Femur (tissue), 1 donor: ENCODE measurements at places on chromosomes 16 and 17.

DNA sequence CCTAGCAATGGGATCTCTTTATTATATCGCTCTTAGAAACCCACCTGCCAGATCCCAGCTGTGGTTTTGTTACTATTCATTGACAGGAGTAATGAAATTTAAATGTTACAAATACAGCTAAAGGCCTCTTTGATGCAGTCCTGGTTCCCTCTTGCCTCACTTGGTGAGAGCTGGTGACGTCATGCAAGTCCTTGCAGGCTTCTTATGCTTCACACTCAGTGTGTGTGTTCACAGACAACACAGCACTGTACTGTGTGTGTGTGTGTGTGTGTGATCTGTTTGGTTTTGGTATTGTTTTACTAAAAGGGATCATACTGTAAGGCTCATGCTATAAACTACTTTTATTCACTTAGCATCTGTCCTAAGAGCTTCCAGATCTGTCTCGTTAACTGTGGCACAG, 75.0 kb downstream of the USP22 start:
- no peak for DNase-seq

DNA sequence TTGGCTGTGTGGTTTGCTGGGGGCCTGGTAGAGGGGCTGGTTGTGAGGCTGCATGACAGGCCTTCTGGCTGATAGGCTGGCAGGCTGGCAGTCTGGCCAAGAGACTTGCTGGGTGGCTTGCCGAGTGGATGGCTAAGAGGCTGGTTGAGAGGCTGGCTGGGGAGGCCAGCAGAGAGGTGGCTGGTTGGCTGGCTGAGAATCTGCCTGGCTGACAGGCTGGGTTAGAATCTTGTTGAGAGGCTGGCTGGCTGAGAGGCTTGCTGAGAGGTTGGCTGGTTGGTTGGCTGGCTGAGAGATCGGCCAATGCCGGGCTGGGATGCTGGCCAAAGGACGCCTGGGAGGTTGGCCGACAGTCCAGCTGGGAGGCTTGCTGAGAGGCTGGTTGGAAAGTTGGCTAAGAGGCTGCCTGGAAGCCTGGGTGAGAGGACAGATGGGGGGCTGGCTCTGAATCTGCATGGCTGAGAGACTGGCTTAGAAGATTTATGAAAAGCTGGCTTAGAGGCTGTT, 35.9 kb upstream of the ACSM2B start:
- DNase-seq, result peak; percentile 71

DNA sequence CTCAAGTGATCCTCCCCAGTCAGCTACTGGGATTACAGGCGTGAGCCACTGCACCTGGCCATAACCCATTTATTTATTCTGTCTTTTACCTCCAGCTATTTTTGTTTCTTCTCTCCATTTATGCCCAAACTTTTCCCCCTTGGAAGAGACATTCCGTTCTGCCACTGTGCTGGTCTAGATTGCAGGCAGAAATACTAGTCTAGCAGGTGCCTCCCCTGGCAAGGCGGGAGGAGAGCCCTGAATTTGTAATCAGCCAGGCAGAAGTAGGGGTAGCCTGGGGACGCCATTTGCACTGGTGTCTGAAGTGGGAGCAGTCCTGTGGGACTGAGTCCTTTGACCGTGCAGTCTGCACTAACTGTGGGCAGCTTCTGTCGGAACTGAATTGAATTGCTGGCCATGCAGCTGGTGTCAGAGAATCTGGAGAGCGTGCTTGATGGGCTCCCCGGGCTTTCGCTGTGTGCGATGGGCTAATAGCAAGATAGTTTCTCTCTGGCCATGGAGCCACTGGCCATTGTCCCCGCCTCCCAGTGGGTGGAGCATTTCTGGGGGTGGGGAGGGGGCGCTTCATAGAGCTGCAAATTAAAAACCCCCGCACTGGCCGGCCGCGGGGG, 31.5 kb upstream of the LITAF start:
- DNase-seq, result no peak

- no peak for DNase-seq
These were observed 153.2 kb downstream of the IRF8 start for GRCh38 chr16:86052115-86052670.

GRCh38 chr16:11689031-11689840, 21.0 kb downstream of the SNN start:
- no peak for DNase-seq

- no peak for DNase-seq
These were observed 214.9 kb upstream of the MON1B start for GRCh38 chr16:76976101-76976500.

GRCh38 chr16:77610496-77610895, 111.8 kb upstream of the NUDT7 start:
- no peak for DNase-seq

DNA sequence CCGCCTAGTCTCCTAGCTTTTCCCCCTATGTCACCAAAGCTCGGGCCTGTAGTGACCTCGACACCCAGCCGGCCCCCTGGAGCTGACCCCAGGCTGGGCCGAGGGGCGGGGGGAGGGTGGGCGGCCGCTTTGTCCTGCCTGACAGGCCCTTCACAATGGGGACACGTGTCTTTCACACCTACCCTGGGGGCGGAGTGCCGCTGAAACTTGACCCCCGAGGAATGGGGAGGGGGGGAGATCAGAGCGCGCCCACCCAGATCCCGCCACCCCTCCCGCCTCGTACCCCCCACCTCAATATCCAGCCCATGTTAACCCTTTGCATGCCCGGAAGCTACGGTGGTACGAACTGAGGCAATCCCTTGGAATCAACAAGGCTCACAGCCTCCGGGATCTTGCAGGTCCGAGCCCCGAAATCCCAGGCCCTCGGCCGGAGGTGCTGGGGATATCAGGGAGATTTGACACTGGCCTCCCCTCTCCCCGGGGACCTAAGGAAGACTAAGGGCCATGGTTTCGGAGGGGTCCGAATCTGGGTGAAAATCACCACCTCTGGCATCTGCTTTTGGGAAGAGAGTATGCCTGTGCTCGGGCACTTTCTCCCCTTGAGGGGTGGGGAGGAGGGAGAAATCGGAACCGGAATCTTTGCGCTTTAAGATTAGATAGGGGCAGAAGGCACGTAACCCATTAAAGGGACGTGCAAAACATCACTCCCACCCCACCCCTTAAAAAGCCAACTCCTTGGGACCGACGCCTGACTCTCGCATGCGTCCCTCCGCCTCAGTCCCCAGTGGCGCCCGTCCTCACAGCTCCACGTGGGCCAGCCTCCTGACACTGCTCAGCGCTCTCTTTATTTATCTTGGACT, 2.6 kb downstream of the NOG start:
- no peak for DNase-seq

DNA sequence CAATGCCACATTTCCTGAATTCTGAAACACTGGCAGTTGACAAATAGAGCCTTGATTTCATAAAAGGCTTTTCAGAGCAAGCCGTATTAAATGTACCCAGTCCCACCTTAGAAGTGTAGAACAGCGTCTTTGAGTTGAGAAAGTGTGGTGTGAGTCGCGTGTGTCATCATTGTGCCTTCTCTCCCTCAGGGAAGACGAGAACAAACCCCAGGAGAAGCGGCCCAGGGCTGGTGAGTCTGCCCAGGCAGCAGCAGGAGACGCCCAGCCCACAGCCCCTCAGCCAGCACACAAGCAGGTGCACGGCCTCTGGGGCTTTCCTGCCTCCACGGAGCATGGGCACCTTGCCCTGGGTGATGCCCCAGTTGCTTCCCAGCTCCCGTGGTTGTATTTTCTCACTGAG, 34.0 kb downstream of the CIBAR2 start:
- DNase-seq, result no peak

- DNase-seq, result no peak
These were observed 6.0 kb downstream of the SCN4A start for GRCh38 chr17:63966646-63967264.

DNA sequence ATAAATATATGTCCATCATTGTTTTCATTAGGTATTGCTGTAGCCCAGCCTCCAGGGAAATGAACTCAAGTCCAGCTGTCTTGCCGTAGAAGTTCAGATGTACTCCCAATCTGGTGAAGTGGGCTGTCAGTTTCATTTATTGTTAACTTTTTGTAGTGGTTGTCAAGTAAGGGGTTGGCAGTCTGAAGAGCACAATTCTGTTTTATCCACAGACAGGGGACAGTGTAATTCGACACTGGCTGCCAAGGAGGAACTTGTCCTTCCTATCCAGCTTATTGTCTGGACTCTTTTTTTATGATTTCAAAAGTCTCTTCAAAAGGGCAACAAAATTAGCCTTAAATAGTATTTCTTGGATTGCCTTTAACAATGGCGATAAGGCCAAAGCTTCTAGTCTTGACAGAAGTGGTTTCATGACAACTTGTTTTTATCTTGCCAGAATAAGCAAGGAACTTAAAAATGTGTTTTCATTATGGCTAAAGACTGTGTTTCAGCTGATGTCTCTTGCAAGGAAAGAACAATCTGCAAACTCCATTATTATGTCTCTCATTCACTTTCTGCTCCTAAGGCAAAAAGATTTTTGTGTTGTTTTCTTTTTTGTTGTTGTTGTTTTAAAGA, 73.9 kb upstream of the TANC2 start:
- DNase-seq, result no peak

DNA sequence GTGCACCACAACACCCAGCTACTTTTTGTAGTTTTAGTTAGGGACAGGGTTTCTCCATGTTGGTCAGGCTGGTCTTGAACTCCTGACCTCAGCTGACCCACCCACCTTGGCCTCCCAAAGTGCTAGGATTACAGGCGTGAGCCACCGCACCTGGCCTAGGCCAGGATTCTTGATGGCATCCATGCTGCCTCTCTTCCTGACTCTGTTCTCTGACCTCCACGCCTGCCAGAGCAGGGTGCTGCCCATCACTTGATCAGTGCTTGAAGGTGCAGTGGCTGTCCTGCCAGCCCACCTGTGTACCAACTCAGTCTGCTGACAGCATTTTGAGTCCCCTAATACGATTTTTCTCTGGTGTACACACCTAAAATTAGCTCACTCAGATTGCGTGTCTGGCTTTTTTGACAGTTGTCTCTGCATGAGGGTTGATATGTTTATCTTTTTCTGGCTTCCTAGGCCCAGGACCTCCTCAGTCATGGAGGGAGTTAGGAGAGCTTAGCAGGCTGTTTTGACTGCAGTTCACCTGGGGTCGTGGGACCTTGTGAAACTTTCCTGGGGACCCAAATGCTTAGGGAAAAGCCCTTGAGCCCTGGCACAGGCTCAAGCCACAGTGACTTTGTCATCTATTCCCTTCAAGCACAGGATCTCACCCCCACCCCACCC, 5.9 kb downstream of the HAS3 start:
- peak; percentile 8 for DNase-seq

- no peak for DNase-seq
These were observed 80.9 kb upstream of the C17orf78 start for GRCh38 chr17:37294888-37295287.

DNA sequence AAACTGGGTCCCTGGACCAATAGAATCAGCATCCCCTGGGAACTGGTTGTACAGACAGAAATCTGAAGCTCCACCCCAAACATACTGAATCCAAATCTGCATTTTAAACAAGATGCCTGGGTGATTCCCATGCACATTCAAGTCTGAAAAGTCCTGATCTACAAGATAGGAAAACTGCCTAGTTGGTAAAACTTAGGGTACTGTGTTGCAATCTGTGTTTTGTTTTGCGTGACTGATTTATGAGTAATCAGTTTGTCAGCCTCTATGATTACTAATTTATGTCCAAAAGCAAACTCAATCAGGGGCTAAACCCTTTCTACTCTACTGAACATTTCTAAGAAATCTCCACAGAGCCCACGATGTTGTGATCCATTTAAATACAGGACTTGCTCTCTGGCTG, 103.8 kb downstream of the YPEL2 start:
- DNase-seq, result no peak
